Retinal pigment epithelial cell (primary cell): ENCODE measurements at places on chromosomes 6 and 20.

GRCh38 chr6:133052465-133052864 lies 188.7 kb upstream of the EYA4 start:
- DNase-seq = no peak

DNA sequence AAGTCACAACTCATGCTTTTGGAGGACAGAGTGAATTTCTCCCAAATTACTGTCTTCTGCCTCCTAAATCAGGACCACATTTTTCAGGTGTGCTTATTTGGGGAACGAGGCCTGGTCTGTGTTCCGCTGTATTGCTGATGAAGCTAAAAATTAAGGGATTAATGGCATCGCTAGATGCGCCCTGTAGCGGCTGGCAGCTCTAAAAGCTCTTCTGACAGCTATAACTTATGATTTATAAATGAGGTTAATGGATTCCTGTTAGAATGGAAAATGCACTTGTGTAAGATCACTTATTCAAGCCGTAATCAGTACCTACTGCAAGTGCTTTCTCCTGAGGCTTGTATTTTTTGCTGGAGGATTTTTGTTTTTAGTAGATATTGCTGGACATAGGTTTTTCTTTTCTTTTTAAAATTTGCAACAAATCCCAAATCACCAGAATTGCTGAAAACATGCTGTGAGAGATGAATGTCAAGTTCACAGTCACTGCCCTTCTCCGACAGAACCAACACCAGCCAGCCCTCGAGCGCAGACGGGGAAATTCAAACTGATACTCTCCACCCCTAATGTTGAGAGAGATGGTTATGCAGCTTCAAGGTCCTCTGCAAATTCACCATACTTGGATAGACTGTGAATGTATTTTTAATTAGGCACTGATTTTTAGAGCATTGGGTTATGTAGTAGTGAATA lies 49.1 kb downstream of the AKAP12 start:
- no peak for DNase-seq

DNA sequence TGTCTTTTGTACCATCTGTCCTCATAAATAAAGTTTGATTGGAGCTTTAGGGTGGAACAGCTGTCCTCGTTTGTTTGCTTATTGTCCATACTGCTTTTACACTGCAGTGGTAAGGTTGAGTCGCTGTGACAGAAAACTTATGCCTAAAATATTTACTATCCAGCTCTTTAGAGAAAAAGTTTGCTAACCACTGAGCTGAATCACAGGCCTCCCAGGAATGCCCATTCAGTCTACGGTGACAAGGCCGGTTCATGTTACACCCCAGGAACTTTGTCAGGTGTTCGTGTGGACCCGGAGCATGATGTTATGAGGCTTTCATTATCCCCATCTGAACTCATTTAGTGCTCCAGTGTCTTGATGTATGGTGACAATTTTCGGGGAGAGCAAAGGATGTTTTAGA lies 401.1 kb downstream of the SAMD5 start:
- no peak for DNase-seq

GRCh38 chr6:25968769-25969168 lies 6.2 kb downstream of the TRIM38 start:
- no peak for DNase-seq

GRCh38 chr6:101534821-101535220 lies 141.3 kb downstream of the GRIK2 start:
- no peak for DNase-seq

GRCh38 chr6:16296061-16296670 lies 57.8 kb downstream of the GMPR start:
- DNase-seq = no peak

GRCh38 chr6:30830438-30830837 lies 53.9 kb upstream of the DDR1 start:
- DNase-seq = no peak

DNA sequence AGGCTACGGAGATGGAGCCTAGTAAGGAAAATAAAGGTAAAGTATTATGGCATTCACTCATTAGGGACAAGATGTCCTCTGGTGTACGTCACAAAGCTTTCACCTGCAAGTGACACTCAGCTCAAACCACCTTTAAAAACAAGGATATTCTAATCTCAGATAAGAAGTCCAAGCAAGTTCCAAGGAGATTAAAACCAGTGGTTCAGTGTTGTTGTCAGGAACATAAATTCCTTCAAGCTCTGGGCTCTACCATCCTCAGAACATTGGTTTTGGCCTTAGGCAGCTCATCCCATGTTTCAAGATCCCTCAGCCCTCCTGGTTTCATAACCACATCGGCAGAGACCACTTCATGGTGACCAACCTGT lies 116.5 kb downstream of the LY86 start:
- DNase-seq = no peak

DNA sequence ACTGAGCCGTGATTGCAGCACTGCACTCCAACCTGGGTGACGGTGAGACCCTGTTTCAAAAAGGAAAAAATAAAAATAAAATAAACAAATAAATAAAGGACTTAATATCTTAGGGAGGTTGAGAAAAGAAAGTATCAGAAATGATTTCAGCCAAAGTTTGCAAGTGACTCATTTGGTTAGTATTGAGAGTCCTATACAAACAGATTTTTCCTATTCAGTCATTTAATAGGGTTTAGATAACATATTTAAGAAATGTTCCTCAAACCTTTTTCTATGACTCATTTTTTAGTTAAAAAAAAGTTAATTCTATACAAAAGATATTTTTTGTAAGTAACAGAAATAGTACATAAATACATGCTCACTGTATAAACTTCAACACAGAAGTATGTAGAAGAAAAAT lies 235.1 kb downstream of the GJA1 start:
- no peak for DNase-seq

- no peak for DNase-seq
These were observed 643 bp downstream of the CD24 start for GRCh38 chr6:106973836-106974335.

DNA sequence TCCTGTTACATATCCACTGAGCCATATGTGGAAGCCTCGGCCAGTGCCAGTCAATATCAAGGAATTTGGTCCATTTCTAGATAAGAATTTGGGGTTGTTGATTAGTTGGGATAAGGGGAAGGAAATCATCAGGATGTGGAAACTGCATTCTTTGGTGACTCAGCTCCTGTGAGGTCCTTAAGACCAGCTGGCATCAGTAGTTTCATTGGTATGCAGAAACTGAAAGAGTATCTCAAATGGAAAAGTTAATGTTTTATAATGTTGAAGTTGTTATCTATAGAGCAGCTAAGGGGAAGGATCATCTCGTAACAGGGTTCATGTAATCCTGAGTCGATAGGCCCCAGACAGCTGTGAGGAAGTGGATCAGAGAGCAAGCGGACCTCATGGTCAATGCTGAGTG lies 87.9 kb upstream of the PRND start:
- DNase-seq = peak; percentile 87

DNA sequence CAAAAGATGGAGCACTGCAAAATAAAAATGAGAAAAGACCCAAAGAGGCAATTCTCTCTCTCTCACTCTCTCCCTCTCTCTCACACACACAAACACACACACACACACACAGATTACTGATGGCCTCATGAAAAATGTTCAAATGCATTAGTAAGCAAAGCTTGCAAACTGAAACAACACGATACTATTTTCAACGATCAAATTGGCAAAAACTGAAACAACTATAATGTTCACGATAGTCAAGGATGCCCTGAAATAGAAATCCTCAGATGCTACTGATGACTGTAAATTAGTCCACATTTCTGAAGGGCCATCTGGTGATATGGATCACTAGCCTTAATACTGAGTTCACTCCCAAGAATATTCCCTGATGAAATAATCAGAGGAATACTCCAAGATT lies 100.8 kb downstream of the TRERF1 start:
- no peak for DNase-seq

DNA sequence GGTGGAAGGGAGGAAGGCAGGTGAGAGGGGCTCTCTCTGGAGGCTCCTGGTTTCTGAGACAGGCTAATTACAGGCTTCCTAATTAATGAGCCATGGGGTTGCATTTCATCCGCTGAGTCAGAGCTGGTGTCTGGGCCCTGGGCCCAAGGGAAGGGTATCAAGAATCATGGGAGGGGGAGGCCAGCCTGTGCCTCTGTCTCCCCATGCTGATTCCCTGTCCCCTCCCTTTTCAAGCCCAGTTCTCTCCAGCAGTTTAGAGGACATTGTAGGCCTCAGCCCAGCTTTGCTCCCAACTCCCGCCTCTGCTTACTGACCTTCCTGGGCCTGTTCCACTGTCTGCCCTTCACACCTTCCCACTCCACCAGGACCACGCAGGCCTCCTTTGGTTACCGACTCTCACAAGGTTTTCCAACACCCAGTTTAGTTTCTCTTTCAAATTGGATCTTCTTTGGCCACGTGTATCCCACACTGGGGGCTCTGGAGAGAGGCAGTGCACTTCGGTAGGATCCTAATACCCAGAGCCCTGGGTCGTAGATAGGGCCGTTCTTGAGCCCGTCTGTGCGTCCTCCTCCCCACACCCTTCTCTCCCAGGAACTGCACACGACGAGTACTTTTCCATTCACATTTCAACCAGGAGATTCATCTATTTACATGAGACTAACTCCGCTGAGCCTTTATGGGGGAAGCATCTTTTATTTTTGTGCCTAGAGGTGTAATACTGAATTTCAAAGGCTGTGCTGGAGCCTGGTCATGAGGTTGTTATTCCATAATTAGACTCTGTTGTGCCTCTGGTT lies 18.2 kb upstream of the AVP start:
- DNase-seq = no peak

GRCh38 chr20:49356676-49357075 lies 78.8 kb upstream of the ZNFX1 start:
- no peak for DNase-seq

GRCh38 chr6:126553854-126554253 lies 213.9 kb downstream of the CENPW start:
- DNase-seq = no peak

- no peak for DNase-seq
These were observed 37.5 kb downstream of the ABRACL start for GRCh38 chr6:139066080-139066479.

DNA sequence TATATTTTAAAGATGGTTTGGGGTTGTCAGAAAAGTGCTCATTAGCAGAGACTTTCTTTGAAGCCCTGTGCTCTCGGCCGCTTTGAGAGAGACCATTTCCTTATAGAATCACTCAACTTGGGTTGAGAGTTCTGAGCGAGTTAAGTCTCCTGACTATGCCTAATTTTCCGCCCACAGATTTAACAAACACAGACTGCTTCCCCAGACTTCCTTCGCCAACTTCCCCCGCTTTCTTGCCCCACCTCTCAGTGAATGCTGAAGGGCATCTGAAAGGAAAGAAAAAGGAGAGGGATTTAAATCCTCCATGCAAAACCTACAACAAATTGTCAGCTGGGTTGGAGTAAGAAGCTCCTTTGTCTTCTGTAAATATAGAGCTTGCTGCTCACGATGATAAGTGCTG lies 224.0 kb downstream of the EYA2 start:
- peak; percentile 80 for DNase-seq

- DNase-seq = no peak
These were observed 35.6 kb upstream of the NR2E1 start for GRCh38 chr6:108130262-108130661.

GRCh38 chr6:118603372-118603771 lies 48.0 kb downstream of the CEP85L start:
- no peak for DNase-seq

DNA sequence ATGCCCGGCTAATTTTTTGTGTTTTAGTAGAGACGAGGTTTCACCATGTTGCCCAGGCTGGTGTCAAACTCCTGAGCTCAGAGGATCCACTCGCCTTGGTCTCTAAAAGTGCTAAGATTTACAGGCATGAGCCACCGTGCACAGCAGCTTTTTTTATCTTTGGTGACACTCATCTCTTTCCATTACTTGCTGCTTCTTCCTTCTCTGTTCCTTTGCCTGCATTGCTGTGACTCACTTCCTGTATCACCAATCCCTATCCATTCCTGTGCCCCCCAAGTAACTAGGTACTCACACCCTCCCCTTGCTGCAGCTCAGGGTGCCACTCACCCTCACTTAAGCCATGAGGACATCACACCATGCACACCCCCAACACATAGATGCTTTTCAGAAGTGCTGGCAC lies 24.6 kb downstream of the KHDC1L start:
- DNase-seq = no peak

GRCh38 chr20:51889466-51889865 lies 87.1 kb upstream of the SALL4 start:
- no peak for DNase-seq

GRCh38 chr6:169618526-169619490 lies 83.0 kb downstream of the WDR27 start:
- peak; percentile 11 for DNase-seq

GRCh38 chr6:43081043-43081442 lies 4.9 kb downstream of the PTK7 start:
- DNase-seq = no peak

GRCh38 chr6:4368649-4369048 lies 233.3 kb upstream of the ECI2 start:
- no peak for DNase-seq

- DNase-seq = no peak
These were observed 559.2 kb upstream of the IMPG1 start for GRCh38 chr6:76631622-76632021.

DNA sequence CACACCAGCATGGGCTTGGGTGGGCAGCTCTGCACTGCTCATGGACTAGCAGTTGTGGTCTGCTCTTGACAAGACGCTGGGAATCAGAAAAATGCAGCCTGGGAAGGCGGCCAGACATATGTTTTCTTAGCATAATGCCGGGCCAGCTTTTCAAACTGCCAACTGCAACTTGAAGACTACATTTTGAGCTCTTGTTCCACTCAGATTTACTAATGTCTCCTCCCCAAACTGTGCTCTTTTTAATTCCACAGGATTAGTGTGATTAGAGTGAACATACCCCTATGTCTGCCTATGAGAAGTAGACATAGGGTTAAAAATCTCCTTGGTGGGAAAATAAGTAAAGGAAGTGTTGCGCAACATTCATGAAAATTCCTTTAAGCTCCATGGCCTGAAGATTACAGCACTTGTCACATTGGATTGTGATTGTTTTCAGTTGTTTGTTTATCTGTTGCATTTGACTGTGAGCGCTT lies 5.3 kb upstream of the FNDC1 start:
- DNase-seq = peak; percentile 79

DNA sequence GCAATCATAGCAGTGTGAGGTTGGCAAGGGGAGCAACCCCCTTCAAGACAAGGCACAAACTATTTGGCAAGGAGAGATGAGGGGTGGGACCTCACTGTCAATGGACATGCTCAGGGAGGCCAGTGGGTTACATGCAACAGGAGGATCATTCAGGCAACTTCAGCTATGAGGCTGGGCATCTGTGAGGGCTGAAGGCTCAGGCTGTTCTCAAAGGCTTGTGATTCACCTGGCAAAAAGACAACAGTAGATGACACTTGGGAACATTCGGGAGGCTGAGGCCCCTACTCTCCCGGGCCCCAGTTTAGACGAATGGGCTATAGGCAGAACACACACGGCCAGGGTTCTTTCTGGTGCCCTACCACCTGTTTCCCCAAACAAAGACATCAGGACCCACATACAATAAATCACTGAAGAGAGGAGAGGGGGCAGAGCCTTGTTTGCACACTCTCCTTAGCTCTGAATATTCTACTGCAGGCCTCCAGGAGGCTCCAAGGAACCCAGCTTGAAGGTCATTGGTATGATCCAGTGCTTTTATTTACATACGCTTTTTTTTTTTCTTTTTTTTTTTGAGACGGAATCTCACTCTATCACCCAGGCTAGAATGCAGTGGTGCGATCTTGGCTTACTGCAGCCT lies 7.9 kb downstream of the TUBB start:
- DNase-seq = no peak

GRCh38 chr6:96816301-96816817 lies 20.9 kb downstream of the GPR63 start:
- DNase-seq = peak; percentile 68
